ENCODE measurements at places on chromosomes 7 and 10.

DNA sequence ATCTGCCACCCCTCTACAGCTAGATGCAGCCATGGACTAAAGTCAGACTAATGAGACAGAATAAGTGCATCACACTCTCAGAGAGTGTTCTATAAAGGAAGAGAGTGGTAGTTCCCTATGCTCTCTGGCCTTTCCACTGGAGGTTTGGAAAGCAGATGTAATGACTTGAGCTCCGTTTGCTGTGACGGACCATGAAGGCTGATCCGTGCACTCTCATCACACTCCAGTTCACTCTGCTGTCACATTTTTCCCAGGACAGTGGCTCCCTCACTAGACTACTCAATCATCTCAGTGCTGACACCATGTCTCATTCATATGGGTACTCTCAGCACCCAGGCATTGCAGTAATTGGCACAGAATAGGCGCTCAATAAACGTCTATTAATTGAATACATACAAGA lies 20.4 kb downstream of the TRDMT1 start:
- DNase-seq, result no peak

DNA sequence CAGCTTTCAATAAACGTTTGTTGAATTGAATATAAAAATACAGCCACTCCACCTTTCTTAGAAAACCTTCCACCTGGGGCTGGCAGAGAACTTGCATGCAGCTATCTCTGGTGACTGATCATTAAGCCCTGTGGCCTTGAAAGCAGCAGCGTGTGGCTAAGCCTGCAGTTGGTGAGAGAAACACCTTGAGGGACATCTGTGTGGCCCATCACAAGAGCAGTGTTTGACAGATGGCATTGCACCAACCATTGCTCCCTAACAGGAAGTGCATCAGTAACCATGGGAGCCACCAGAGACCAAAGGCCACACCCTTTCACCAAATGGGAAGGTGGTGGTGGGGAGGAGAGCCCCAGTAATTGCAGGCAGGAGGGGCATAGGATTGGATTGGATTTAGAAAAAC lies 22.4 kb downstream of the RHOBTB1 start:
- DNase-seq, result no peak

DNA sequence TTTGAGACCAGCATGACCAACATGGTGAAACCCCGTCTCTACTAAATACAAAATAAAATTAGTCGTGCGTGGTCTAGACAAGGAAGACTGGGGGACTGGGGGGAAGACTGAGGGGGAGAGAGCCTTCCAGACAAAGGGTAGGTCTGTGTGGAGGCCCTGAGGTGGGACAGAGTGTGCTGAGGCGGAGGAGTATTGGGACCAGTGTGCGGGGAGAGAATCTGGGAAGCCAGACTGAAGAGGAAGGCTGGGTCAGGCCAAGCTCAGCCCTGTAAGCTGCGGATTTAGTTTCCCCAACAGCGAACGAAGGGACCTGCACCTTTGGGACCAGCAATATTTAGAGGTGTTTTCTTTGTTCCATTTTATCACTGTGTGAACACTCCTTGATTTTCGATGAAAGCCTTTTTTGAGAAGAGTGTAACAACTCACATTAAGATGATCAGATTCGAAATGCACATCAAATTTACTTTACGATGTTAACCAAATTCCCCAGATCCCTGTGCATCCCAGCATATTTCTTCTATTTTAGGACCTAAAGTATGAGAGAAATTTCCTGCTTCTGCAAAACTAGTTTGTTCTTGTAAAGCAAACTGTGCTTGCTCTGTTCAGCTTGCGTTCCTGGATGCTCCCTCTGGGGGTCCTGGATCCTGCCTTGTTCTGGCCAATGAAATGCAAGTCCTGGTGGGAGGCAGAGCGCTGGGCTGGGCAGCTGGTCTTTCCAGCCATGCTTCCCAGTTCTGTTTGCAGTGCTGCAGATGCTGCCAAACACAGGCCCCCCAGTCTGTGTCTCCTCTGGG lies 39.4 kb downstream of the PLAU start:
- DNase-seq, result no peak

DNA sequence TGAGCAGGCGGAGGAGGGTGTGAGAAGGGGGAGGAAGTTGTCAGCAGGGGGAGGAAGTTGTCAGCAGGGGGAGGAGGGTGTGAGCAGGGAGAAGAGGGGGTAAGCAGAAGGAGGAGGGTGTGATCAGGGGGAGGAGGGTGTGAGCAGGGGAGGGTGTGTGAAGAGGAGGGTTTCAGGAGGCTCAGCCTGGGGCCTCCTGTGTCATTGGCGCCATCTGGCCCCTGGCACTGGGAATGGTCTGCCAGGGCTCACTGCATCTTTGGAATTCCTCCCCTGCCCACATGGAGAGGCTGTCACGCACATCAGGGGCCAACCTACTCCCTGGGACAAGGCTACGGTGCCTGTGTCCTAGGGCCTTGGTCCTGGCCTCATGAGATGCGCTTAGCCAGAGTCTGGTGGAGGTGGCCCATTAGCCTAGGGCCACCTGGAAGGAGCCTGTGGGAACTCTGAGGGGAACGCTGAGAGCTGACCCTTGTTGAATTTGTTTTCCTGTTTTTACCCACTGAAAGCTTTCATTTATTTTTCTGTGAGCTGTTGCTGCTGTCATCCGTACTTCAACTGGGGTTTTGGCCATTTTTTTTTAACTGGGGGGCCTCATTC lies 18.0 kb downstream of the CAMK2B start:
- no peak for DNase-seq

DNA sequence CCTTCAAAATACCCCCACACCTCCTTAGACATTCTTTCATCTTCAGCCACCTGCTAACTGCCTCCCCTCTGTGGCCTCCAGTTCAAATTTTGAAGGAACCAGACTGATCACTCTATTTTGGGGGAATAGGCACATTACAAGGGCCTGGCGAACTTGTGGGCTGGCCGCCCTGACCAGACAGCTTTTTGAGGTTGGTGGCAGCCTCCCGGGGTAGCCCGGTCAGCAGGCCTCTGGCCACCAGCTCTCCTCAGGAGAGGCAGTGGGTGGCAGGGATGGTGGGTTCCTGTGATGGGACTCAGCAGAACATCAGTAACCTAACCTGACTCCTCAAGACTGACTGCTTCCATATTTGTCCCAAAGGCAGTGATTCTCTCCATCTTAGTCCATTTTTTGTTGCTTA lies 17.4 kb upstream of the EEPD1 start:
- DNase-seq, result no peak

GRCh38 chr10:60377042-60377352 lies 12.7 kb downstream of the ANK3 start:
- no peak for DNase-seq

GRCh38 chr7:4880218-4880617 lies 3.3 kb downstream of the RADIL start:
- DNase-seq, result no peak

DNA sequence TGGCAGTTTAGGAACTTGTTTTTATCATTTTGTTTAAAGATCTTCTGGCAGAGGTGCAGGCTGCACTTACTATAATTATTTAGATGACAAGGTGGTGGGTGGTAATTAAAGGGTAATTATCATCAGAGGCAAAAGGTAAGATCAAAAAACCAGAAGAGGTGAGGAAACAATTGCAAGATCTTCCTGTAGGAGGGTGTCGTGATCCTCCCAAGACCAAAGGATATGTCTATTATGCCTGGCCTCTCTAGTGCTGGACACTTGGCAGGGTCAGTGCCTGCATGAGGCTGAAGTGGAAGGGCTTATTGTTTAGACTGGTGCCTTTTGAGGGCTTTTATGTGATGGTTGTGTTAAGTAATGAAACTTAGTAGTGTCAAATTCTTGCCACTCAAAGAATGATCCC lies 1.8 kb upstream of the WAPL start:
- no peak for DNase-seq

DNA sequence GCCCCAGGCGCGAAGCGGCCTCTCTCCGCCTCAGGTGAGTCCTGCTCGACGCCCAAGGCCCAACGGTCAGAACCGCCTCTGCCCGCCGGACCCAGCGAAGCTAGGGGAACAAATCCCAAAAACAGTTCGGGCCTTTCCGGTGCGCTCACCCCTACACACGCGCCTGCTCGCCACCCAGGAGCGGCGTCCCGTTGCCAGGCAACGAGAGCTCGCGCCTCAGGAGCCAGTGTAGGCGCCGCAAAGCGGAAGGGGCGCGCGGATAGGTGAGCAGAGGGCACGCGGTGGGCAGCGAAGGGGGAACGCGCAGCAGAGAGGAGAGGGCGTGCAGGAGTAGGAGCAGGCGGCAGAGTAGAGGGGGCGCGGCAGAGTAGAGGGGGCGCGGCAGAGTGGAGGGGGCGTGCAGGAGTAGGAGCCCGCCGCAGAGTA lies at the start of the genes DYDC1 and DYDC2:
DYDC1 (minus strand) TSS at position 193 of the 426 bp plus-strand sequence. CDS start 4,154 bp downstream, outside the sequence.
DYDC2 (plus strand) TSS at position 219 of the 426 bp plus-strand sequence. CDS start 5,663 bp downstream, outside the sequence.
- peak; percentile 5 for DNase-seq

DNA sequence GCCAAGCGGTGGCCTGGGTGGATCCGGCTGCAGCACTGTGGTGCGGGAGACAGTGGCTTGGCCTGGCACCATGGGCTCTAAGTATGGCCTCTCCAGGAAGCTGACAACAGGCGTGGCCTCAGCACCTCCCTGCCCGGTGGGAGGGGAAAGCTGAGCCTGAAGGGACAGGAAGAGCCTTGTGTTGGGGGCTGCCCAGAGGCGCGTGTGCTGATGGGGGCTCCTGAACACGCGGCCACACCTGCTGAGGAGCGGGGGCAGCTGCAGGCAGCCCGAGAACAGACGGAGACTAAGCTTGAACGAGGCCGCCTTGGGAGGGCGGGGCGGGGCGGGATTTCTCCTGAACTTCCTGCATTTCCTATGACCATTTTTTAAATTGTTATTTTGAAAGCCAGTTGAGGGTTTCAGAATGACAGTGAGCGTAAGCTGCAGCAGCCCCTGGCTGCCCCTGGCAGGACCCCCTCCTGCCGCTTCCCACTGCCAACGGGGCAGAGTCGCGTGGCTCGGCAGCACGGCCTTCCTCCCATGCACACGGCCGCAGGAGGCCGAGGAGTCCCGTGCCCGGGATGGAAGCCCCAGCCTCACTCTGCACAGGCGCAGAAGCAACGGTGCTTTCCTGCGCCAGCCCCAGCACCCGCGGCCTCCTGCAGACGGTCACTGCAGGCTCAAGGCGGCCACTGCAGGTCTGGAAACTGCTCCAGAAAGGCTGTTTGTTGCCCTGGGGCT lies 43.2 kb downstream of the DPYSL4 start:
- peak; percentile 41 for DNase-seq

- no peak for DNase-seq
Observed at GRCh38 chr10:84685047-84685660, 356.8 kb downstream of the CCSER2 start.

- no peak for DNase-seq
Observed at GRCh38 chr7:83415840-83416239, 233.1 kb downstream of the SEMA3E start.

- no peak for DNase-seq
Observed at GRCh38 chr10:101287183-101287996, 58.1 kb upstream of the LBX1 start.

- no peak for DNase-seq
Observed at GRCh38 chr7:101363196-101363733, 590 bp downstream of the COL26A1 start.

DNA sequence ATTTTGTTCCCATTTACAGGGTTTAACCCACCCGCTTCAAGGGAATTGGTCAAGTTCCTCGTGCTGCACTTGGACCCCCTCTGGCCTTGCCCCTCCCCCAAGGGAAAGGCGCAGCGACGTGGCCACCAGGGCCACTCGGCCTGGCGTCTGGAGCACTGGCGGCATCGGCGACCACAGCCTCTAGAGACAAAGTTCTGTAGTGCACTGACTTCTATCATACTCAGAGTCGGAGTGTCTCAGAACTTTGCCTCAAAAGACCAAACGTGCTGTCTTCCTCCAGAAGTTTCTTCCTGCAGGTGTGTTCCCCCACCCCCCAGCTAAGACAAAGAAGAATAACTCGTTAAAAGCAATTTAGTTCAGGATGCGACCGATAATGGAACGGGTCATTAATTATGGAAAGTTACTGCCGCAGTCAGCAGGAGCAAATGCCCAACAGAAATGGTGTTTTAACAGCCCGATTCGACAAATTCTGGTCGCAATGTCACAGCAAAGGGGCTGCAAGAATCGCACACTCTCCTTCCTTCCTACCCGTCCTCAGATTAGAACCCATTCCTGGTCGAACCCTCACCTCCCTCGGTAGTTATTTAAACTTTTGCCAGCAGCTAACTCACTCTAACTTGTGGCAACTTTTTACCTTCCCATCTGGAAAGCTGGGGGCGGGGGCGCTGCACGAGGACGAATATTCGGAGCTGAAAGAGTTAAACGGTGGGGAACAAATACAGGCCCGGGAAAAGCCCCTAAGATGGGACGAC lies 202.1 kb upstream of the NFE2L3 start:
- no peak for DNase-seq

DNA sequence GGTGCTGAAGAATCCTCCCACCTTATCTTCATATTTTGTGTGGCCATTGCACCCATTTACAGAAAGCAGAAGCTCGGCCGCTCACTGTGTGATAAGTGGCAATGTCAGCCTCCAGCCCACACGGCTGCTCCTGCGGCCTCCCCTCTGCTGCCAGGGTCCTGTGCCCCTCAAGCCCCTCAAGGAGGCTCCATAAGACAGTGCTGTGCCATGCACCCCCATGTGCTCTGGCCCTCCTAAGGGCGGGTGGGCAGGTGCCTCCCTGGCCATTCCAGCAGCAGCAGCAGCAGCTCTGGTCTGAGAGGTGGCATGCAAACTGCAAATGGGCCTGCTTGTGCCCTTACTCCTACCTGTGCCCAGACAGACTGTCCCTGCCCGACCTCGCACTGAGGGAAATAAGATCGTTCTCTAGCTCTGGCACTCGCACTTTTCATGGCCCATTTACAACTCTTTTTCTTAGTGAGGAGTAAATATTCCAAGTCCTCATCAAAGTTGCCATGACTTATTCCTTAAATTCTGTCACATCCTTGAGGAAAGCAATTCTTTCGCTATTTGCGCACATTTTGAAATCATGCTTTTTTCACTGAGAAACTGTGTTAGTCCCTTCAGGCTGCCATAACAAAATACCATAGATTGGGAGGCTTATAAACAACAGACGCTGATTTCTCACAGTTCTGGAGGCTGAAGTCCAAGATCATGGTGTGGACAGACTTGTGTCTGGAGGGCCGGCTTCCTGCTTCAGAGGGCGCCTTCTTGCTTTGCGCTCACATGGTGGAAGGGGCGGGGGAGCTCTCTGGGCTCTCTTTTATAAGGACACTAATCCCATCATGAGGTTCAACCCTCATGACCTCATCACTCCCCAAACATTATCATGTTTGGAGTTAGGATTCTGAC lies 187.8 kb downstream of the COBL start:
- DNase-seq, result no peak

GRCh38 chr7:116524221-116524608 lies 621 bp upstream of the CAV1 start:
- no peak for DNase-seq

- no peak for DNase-seq
Observed at GRCh38 chr7:31082447-31082846, 30.3 kb downstream of the ADCYAP1R1 start.

- no peak for DNase-seq
Observed at GRCh38 chr10:101267290-101267680, 38.0 kb upstream of the LBX1 start.

GRCh38 chr10:107657851-107658250 lies 493.3 kb upstream of the SORCS1 start:
- DNase-seq, result no peak
